ENCODE measurements at places on chromosomes 7 and 10.

DNA sequence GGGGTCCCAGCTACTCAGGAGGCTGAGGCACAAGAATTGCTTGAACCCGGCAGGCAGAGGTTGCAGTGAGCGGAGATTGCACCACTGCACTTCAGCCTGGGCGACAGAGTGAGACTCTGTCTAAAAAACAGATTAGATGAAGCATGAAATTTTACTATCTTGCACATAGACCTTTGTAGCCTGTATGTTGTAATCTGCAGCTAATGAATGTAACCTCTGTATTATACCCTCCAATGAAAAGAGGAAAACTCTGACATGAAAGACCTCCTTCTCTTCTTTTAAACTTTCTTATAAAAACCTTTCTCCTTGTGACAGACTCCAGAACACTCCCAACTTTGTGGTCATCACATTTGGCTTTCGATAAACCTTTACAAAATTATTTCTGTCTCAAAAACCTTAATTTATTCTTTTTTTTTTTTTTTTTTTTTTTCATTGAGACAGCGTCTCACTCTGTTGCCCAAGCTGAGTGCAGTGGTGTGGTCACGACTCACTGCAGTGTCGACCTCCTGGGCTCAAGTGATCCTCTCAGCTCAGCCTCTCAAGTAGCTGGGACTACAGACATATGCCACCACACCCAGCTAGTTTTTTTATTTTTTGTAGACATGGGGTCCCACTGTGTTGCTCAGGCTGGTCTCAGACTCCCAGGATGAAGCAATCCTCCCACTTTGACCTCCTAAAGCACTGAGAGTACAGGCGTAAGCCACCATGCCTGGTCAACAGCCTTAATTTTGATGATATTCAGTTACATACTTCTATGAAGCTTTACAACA lies 97.4 kb downstream of the SVOPL start:
- DNase-seq = no peak

- no peak for DNase-seq
These were observed 7.8 kb downstream of the CD36 start for GRCh38 chr7:80646083-80646865.

- no peak for DNase-seq
These were observed 951.0 kb downstream of the LRMDA start for GRCh38 chr10:76382381-76382851.

GRCh38 chr7:132461032-132461592 lies 115.2 kb downstream of the PLXNA4 start:
- no peak for DNase-seq

DNA sequence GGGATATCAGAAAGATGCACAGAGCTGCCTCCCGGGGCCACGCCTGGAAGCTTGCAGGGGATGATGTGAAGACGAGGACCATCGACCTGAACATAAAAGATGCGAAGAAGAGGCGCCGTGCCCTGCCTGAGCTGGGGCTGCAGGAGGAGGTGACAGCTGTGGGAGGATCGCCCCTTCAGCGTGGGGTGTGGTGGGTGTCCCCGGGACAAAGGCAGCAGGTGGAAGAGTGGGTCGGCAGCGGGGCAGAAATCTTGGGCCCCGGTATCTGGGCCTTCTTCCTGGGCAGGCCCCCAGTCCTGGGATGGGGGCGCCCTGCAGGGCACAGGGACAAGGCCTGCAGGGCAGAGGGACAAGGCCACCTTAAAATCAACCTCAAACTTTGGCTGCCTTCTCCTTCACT lies 134.9 kb downstream of the OR13A1 start:
- DNase-seq = no peak

- DNase-seq = no peak
These were observed 1046.2 kb downstream of the XPNPEP1 start for GRCh38 chr10:108877095-108877561.

DNA sequence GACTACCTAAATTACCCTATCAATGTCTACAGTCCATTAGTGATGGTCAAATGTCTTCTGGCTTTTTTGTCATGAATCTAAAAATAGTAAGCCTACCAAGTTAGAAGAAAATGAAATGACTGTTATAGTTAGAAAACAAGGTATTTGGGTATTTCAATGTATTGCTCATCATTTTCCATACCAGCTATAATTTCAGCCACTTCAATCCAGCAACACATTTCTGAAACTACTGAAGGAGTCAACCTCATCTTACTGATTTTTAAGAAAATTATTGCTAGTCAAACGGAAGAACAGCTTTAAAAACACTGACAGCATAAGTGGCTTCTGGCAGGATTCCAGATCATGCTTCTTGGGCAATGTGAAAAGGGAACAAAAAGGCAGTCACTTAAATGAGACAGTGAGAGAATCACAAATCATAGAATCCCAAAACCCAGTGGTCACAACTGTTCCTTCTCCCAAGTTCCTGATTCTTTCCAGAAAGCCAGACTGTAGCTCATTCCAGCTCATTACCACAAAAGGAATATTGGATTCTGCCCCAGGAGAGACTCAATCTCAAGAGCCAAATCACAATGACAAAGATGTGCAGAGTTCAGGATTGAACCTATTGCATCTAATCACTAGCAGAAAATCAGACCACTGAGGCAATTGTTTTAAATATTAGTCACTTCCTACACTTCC lies 61.2 kb upstream of the LRRN3 start:
- peak; percentile 63 for DNase-seq

- DNase-seq = no peak
These were observed 13.1 kb upstream of the HABP2 start for GRCh38 chr10:113539789-113540188.

- peak; percentile 73 for DNase-seq
These were observed 3.2 kb downstream of the SFMBT2 start for GRCh38 chr10:7407368-7408290.

- no peak for DNase-seq
These were observed 99.7 kb downstream of the CCSER2 start for GRCh38 chr10:84427903-84428650.

- no peak for DNase-seq
These were observed 14.6 kb downstream of the ZNF3 start for GRCh38 chr7:100066953-100067352.

DNA sequence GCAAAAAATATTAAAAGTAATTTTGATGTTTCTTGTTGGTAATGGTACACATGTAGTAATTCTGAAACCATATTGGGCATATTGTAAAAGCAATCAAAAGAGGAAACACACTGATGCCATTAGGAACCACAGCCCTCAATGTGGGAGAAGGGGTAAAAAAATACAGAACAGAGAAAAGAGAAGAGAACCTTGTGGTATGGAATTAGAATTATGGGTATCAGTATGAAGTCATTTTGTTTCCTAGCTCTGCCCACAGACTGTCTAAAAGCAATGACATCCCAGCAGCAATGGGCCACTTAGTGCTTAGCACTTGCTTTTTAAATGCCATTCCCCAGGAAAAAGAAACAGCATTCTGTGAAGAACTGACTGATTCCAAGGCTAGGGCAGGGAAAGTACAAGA lies 61.5 kb downstream of the CPVL start:
- no peak for DNase-seq

DNA sequence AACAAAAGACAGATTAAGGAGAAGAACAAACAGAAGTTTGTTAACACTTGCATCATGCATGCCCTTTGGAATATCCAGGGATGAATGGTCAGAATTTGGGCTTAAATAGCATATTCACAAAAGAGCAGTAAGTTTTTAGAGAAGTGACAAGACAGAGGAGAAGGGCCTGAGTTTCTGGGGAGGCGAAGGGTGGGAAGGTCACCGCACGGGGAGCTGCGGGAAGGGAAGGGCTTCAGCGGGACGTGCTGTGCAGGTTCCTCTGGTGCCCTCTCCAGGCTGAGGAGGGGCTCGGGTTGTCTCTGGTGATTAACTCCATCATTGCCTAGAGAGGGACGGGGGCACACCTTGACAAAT lies 10.4 kb upstream of the ZNF22 start:
- no peak for DNase-seq

DNA sequence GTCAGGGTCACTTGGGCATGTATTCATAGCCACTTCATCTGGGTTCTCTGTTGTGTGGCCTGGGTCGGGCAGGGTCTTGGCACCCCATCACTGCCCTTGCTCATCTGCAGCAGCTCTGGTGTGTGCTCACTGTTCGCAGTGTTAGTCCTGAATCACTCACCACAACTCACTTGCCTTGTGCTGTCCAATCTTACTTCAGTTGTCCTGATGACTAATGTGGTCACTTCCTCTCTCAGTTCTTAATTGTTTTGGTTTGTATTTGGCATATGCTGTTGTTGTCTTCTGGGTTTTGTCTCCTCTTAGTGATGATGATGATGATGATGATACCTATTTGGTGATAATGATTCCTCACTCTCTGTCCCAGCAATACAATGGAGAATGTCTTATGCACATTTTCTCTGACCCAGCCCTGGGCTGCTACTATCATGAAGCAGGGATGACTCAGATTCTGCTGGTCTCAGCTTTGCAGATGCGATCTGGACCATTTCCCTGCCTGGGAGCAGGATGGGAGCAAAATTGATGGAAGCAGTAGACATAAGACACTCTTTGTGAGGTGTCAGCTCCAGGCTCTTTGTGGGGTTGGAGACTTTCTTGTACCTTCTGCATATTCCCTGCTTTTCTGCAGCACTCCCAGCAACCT lies 17.0 kb downstream of the ADRA2A start:
- no peak for DNase-seq

DNA sequence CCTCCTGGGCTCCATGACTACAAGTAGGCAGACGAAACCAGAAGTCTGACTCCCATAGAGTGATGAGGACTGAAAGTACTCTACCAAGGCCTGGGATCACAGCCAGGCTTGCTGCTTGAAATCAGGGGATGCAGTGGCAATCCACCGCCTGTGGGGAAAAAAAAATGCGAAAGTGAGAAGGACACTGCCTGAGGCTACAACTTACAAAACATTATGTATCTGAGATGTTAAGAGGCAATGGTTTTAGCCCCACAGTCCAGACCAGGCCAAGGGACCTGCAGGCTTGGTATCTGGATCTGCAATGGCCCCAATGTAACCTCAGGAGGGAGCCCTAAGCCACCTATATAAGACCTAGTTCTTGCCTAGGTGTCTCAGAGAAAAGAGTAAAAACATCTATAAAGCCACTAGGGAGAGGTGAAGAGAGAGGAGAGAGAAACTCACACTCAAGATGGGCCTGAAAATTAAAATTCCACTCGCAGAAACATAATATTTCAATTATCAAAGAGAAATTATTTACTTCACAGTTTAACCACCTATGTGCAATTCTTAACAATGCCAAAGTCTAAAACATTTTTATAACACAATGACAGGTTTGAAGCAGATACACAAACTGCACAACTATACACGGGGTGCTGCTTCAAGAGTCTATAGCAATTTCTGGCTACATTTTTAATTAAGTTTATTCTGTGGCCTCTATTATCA lies 13.9 kb downstream of the DNAJC1 start:
- DNase-seq = peak; percentile 35

DNA sequence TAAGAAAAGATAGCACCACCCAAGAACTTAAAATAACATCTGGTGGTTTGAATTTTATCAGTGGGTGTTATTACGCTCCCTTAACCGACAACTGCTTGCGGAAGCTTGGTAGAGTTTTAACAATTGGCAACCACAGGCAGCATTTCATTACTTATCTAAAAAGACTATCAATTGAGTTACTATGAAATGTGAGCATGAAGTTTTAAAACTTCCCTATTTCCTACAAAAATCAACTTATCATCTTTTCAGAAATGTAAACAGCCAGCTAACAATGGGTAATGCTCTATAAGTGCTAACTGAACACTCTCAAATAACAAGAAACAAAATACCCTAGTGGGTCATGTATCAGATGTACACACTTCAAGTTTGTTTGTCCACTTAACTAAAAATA lies 68.8 kb downstream of the OSBPL3 start:
- DNase-seq = no peak

DNA sequence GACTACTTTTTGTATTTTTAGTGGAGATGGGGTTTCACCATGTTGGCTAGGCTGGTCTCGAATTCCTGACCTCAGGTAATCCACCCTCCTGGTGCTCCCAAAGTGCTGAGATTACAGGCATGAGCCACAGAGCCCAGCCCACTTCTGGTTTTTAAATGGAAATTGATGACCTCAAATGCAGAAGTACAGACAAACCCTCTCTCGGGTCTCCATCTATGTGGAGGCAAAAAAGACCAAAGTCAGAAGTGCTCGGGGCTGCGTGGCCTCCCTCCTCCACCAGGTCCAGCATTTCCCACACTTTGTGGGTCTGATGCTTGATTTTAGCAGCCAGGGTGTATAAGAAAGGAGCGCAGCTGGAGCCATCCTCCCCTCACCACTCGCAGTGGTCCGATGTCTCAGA lies 187.3 kb upstream of the AUTS2 start:
- no peak for DNase-seq

DNA sequence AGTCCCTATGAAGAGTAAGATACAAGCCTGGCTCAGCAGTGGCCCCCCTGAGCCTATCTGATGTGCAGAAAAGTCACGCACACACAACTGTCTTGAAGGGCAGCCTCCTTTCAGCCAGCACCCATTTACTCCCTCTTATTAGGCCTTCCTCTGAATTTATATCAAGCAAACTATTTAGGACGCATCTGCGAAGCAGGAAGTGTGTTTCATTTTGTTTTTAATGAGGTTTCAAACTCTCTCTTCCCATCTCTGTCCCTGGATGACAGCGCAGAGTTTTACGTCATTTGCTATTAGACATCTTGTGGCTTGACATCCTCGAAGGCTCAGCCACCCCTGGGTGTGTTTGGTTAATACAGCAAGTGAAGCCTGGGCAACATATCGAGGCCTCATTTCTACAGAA lies 79.5 kb downstream of the CUX1 start:
- no peak for DNase-seq

Measured in activated CD4-positive, alpha-beta T cell treated with anti-CD3 and anti-CD28 coated beads for 48 hours (primary cell).